ENCODE measurements at places on chromosomes 7 and 10.

DNA sequence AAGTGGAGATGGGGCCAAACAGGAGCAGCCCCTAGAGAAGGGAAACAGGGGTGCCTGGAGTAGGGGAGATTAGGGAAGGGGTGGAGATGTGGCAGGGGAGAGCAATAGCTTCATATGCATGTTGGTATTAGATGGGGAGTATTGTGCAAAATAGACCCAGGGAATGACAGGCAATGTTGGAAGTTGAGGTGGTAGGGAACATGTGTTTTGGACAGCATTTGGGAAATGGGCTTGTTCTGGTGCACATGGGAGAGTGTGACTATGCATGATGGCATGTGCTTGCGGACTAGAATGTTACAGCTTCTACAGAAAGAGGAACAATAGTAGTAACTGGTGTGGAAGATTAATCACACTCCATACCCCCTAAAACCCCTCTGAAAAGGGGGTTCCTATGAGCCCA, 10.4 kb downstream of the PAX2 start:
- DNase-seq: no peak

GRCh38 chr7:106999023-106999422, 45.5 kb upstream of the PRKAR2B start:
- DNase-seq: no peak

GRCh38 chr7:47039089-47039648, 542.7 kb downstream of the TNS3 start:
- no peak for DNase-seq

- no peak for DNase-seq
These were observed 314.4 kb upstream of the BMPER start for GRCh38 chr7:33590916-33591315.

- DNase-seq: no peak
These were observed 86.8 kb upstream of the RSU1 start for GRCh38 chr10:16904049-16904448.

DNA sequence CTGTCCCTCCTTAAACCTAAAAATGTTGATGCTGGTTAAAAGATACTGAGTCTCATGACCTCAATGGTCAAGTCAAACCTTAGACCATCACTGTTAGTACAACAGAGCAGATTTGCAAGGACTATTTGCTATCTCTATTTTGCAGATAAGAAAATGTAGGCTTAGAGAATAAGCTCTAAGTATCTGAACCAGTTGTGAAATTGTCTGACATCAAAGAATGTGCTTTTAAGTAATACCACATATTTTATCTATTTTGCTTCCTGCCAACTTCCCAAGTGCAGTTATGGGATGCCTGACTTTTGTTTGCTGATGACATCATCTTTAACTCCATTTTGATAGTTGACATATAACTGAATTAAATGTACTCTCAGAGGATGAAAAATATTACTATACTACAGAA, 83.6 kb upstream of the TMEM106B start:
- no peak for DNase-seq

GRCh38 chr10:77111611-77112550, 525.7 kb downstream of the KCNMA1 start:
- no peak for DNase-seq

- no peak for DNase-seq
These were observed 372.9 kb upstream of the COBL start for GRCh38 chr7:51689547-51689946.

DNA sequence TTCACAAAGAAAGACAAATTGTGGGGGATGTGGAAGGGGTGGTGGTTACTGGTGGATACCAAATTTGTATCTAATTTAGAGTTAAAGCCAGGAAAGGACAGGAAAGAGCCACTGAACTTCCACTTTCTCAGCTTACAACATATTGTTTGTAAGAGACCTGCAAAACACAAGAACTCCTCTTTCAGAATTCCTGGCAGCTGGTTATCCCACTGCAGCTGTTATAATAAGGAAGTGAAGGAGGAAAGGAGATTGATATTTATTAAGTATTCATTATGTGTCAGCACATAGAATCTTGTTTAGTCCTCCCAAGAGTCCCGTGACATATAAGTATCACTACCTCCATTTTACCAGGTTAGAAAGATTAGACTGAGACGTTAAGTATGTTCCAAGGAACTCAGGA, 481.7 kb downstream of the PHTF2 start:
- no peak for DNase-seq

DNA sequence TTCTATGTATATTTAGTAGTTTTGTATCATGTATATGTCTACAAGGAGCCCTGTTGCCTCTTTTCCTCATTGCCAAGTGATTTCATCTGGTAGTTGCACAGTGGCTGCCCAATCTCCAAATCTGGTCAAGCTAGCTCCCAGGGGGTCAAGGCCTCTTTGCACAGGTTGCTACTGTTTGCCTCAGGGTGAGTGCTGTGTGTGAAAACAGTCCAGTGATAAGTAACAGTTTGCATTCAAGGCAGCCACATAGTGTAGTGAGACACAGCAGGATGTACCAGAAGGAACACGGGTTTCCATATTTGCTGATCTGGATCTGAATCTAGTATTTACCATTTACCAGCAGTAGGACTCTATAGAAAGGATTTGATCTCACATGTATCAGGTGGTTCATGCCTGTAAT, 13.3 kb upstream of the EPC1 start:
- DNase-seq: no peak

GRCh38 chr7:70156057-70156456, 557.8 kb downstream of the AUTS2 start:
- no peak for DNase-seq

DNA sequence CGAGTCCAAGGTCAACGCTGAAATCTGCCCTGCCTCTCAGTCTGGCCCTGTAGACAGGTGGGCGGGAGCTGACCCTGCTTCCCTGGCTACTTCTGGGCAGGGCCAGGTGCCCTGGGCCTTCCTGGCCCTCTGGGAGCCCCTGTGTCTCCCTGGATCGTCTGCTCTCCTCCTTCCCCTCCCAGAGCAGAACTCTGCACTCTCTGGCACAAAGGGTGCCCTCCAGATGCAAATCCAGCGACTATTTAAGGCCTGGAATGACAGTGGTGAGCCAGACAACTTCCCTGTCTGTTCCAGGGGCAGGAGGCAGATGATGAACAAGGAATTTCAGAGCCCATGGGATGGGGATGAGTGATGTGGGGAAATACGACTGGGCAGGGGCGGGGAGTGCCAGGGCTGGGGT, 63.4 kb downstream of the C10orf105 start:
- no peak for DNase-seq

GRCh38 chr10:77531441-77532001, 106.1 kb downstream of the KCNMA1 start:
- DNase-seq: no peak

- DNase-seq: no peak
These were observed 37.5 kb downstream of the HK1 start for GRCh38 chr10:69315610-69316312.

GRCh38 chr10:121627876-121628581, 29.8 kb upstream of the FGFR2 start:
- no peak for DNase-seq

GRCh38 chr10:95328013-95328412, 37.2 kb upstream of the PDLIM1 start:
- no peak for DNase-seq

GRCh38 chr7:25485026-25485425, 256.7 kb upstream of the NPVF start:
- no peak for DNase-seq

DNA sequence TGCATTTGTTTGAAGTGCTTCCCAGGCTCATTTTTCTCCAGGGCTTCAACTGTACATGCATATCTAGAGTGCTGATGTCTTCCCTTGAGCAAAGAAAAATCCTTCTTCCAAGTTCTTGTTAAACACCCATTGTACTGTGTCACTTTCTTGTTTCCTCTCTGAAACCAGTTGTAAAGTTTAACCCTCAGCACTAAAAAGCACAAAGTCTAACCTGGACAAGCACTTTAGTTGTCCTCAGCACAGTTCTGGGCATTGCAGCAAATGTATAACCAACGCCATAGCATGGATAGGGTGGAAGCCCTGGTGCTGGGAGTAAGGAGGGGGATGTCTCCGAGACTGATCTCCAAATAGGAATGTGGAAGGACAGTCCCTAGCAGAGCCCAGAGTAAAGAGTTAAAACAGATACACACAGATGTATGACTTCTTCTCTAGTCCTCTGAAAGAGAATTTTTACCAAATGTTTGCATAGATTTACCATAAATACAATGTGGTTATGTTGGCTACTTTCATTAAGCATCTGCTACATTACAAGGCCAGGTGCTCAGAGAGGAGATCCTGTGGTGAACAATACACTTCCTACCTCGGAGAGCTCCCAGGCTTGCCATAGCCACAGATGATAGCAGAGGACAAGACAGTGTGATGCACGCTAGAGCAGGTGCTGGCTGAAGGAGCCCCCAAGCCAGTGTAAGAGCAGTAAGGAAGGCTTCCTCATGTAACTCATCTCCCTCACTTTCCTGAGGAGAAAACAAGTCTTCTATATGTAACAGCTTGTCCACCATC, 57.0 kb downstream of the DNAJC12 start:
- DNase-seq: no peak

- no peak for DNase-seq
These were observed 45.0 kb downstream of the PANK1 start for GRCh38 chr10:89600041-89600440.

GRCh38 chr10:72056932-72057751, 31.2 kb downstream of the SPOCK2 start:
- DNase-seq: no peak

DNA sequence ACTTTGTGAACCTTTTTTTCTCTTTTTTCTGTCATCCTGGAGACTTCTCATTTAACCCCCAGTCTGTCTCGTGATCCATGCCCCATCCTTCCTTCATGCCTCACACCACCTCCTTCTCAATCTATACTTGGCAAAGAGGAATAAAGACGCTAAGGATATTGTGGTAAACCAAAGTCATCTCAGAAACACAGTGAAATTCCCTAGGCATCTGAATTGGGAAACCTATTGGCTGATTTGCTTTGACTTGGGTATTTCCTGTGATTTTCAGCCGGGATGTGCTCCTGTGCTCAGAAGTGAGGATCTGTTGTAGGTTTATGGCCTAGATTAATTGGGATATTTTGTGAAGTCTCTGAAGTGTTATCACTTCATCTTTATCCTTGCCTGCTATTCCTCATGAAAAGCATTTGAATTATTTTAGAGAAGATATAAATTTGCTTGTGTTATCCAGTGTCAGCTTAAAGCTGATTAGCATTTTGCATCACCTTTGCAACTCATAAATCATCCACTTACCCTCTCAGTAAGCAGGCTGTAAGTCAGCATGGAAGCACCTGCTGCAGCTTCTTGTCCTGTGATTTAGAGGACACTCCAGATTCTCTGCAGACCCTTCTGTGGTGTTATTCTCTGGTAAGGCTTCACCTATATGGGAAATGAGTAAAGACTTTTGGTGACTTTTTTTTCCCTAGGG, 138.0 kb downstream of the AUTS2 start:
- DNase-seq: no peak

DNA sequence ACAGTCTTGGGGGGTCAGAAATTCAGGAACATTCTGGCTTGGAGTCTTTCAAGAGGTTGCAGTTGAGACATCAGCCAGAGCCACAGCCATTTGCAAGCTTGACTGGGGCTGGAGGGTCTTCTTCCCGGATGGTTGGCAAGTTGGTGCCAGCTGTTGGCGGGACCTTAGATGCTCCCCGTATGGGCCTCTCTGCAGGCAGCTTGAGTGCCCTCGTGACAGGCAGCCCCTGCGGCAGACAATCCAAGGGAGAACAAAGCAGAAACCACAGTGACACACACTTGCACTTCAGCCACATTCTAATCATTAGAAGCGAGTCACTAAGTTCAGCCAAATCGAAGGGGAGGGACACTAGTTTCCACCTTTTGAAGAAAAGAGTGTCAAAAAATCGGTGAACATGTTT, 59.4 kb upstream of the MXI1 start:
- DNase-seq: no peak

GRCh38 chr7:41110186-41110585, 592.7 kb downstream of the INHBA start:
- no peak for DNase-seq

- DNase-seq: no peak
These were observed 81.6 kb upstream of the DNAJB6 start for GRCh38 chr7:157255201-157255606.

GRCh38 chr10:86389441-86390193, 23.0 kb upstream of the GRID1 start:
- DNase-seq: no peak

DNA sequence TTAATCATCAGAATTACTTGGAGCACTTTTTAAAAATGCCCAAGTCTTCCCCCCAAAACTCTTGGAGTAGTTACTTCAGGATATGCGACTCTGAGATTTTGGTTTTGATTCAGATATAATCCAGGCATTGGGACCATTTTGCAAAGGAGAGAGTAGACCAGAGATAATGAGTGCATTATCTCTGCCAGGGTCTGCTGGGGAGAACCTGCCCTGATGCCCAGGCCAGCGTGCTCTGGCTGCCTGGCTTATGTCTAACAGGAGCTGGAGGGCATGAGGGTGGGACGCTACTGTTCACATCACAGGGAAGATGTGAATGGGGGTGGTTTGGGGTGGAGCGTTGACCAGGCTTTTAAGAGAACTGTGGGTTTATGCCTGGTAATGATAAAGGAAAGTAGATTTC, 336.2 kb downstream of the DPP6 start:
- no peak for DNase-seq

GRCh38 chr10:14758994-14759664, 15.6 kb downstream of the FAM107B start:
- DNase-seq: no peak

GRCh38 chr7:55524558-55525310, 47.6 kb downstream of the VOPP1 start:
- no peak for DNase-seq

DNA sequence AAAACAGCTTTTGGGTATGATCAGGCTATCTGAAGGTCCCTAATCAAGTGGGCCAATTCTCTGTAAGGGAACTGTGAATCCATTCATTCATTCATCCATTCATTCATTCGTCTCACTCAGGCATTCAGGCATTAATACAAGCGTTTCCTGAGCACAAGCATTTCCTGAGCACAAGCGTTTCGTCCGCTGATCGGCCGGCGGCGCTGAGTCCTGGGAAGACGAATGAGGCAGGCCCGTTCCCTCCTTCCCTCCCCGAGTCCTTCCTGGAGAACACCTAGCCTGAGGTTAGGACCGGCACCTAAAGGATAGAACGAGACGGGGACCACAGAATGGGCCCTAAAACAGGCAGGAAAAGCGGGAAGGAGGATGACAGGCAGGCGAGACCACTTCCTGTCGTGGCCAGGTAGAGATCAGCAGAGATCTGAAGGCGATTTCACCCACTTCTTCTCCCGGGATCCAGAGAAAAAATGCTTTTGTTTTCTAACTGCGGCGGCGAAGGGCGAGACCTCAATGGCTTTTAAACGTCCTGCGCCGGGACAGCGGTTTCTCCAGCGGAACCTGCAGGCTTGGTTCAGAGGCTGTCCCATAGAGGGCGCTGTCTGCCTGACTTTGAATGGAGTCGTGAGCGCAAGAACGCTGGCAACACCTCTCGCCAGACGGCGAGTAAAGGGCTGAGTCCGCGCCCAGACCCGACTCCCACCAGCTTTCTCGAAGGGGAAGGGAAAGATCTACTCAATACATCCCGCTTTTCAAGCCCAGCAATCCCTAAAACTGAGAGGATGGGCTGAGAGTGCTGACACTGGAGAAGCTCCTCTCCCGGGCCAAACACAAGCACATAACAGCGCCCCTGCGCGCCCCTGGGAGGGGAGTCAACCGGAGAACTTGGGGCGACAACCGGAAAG, 2.9 kb upstream of the HMX3 start:
- peak; percentile 85 for DNase-seq
